Activated CD4-positive, alpha-beta memory T cell treated with anti-CD3 and anti-CD28 coated beads, Interleukin-2, amount 10 ng/mL, durations not matched to agents 7 days and 5 days (primary cell): ENCODE measurements at places on chromosomes 3 and 15.

DNA sequence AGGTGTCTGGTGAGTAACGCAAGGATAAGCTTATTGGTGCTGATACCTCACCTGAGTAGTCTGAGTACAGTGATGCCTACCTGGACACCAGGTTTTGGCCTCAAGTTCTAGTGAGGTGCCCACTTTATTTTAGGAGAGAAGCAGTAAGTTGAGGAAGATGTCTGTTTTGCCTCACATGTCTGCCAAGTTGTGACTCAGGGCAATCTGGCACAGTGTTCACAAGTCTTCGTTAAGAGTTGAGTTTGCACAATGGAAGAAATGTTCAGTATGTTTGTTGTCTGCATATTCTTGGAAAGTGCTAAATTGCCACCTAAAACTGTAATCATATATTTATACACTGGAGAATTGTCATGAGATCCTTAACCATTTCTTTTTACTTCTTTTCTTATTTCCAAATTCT, 122.2 kb downstream of the KCNH8 start:
- DNase-seq: no peak

GRCh38 chr3:27507515-27508266, 23.5 kb upstream of the SLC4A7 start:
- no peak for DNase-seq

DNA sequence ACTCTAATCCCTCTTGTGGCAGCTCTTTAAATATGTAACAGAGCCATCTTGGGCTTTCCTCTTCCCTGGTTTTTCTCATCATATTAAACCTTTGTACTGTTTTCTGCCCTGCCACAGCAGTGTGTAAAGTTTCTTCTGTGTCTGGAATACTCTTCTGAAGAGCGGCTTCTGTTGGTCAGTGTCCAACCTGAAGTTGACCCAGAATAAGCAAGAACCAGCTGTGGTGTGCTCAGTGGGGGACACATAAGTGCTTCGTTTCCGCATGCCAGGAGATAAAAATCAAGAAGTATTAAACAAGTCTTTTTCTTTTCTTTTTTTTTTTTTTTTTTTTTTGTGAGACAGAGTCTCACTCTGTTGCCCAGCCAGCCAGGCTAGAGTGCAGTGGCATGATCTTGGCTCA, 173.2 kb upstream of the CHRM5 start:
- no peak for DNase-seq

DNA sequence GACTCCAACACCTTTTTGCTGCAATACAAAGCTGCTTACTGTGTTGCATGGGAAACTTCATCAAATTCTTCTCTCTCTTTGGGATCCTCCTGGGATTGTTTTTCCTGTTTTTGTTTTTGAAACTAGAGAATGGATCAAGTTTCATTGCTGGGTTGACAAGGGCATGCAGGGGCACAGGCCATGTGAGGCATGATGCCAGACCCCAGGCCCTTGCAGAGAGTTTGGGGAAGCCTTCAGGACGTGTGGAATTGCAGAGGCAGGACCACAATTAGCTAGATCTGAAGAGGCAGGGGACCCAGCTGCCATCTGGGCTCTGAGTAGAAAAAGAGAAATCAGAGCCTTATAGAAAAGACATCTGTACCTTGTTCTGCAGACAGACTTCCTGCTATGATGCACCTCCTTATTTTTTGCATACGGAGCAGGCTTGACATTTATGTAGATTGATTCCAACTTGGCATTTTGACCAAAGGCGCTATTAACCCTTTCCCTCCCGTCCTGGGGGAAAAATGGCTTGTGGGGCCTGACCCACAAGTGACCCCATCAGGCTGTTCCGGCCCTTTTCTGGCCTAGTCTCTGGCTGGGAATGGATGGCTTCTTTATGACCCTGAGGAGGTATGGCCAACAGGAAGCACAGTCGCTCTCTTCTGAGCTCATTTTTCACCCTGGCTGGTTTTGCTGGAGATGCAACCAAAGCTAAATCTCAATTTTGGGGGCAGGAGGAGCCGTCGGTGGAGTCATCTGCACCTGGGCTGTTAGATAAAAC, 44.3 kb upstream of the CHRNB4 start:
- DNase-seq: no peak

DNA sequence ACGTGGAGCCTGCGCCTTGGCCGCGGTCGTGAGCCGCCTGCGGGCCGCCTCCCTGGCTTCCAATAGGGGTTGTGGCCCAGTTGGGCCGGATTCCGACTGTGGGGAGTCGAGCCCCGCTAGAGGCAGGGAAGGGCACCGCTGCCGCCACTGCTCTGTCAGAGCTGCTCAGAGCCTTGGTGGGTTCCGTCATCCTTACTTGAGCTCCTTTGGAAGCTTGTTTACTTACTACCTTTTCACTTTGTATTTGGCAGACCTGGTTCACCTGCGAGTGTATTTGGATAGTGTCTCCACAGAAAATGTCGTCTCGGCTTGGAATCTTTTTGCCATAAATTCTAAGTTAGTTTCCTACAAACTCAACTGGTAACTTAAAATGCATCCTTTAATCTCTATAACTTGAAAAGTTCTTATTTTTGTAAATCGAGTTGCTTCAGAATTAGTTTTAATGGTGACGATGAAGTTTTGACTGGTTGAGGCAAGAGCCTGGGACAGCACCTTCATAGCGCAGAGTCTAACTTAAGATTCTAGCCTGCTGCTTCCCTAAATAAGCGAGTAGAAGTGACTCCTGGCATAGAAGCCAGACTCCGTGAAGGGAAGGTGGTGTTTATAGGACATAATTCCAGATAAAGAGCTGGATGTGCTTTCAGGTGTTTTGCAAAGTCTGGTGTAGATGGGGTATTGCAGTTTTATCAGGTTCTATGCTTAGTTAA, 800 bp downstream of the DAG1 start:
- DNase-seq: no peak

- no peak for DNase-seq
Measured at GRCh38 chr3:52481819-52482521, 13.2 kb upstream of the STAB1 start.

GRCh38 chr3:136562026-136562425, 190.2 kb downstream of the STAG1 start:
- DNase-seq: no peak

DNA sequence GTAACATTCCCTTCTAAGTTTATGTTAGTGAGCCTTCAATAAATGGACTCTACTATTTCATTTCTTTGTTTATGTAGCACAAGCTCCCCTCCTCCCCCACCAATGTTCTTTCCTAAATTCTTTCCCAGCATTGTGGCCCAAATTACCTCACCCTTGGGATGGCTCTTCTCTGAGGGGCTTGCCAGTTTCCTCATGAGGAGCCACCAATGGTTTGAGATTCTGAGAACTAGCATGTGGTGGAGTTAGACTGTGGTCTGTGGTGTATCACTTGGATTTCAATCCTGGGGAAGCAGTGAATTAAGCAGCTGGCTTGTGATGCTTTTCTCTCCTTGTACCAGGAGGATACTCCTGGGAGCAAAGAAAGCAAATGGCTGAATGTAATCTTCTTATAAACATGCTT, 50.0 kb upstream of the NPHP3 start:
- no peak for DNase-seq

- DNase-seq: no peak
Measured at GRCh38 chr15:85518979-85519761, 138.8 kb downstream of the AKAP13 start.

DNA sequence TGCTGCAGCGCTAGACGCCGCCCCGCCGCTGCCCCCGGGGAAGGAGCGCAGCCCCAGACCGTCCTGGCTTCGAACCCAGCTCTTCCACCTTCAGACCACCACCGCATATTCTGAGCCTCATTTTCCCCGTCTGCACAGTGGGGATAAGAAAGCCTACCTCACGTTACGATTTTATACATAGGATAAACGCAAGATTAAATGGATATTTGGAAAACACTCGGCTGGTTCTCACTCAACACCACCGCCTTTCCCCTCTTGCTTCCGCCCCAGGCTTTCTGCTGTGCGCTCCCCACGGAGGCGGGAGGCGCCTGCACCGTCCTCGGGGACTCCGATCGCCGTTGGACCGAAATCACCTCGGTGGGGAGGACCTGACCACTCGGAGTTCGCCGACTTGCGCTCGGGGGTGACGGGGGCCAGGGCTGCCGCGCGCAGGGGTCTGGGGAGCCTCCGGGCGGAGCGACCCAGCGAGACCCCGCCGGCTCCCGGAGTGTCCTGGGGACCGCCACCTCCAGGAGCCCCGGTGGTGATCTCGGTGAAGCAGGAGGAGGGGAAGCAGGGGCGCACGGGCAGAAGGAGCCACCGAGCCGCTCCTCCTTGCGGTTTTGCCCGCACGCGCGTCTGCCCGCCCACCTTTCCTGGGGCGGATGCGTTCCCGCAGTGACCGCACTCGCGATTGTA, 4.0 kb downstream of the FBXL22 start:
- peak; percentile 70 for DNase-seq

GRCh38 chr3:134038716-134039115, 9.0 kb upstream of the SLCO2A1 start:
- DNase-seq: no peak

- no peak for DNase-seq
Measured at GRCh38 chr3:66583424-66584040, 82.7 kb upstream of the LRIG1 start.

GRCh38 chr3:123640740-123641462, 56.0 kb upstream of the HACD2 start:
- no peak for DNase-seq

- DNase-seq: no peak
Measured at GRCh38 chr15:48175126-48175525, 3.0 kb downstream of the MYEF2 start.

GRCh38 chr3:176490357-176490756, 706.9 kb downstream of the TBL1XR1 start:
- DNase-seq: no peak

DNA sequence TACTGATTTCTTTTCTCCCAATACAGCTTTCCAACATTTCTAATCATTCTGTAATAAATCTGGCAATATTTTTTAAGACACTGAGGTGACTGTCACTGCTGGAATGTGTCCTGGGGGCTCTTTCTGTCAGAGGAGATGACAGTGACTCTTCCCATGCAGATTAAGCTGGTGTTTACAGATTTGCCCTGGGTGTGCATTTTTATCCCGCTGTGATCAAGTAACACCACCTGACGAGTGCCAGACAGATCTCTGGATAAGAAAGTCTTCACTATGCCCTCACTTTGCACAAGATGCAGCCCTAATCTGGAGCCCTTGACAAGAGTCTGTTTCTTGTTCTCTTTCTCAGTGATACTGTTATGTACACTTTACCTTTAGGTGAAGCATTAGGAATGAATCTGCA, 477.7 kb downstream of the ZIC1 start:
- DNase-seq: no peak

GRCh38 chr3:168066882-168067281, 28.8 kb downstream of the GOLIM4 start:
- no peak for DNase-seq

DNA sequence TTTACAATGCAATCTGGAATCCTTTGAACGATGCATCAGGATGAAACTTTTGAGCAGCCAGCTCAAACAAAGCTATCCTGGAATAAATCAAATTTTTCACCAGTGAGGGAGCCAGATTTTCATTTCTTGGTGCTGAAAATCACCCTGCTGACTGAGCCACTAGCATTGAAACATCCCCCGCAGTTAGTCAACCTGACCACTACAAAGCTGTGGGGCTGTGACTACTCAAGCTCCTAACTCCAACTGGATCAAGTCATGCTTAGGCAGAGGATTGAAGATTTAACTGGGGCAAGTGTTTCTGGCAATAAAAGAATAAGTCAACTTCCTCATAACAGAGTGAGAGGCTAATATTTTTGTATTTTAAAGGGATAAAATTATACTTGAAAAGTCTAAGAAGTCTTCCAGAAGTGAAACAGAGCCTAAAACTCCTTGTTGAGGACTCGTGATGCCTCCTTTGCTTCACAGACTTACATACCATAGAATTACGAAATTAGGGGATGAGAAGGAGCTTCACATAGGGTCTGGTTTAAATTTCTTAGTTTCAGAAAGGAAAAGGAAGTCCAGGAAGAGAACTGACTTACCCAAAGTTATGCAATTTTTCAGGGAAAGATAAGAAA, 177.8 kb downstream of the SERPINI1 start:
- DNase-seq: no peak

- DNase-seq: no peak
Measured at GRCh38 chr3:63096248-63097058, 181.7 kb upstream of the SYNPR start.

- no peak for DNase-seq
Measured at GRCh38 chr15:98667521-98668179, 19.3 kb downstream of the IGF1R start.

GRCh38 chr3:155069729-155070128, 10.4 kb upstream of the MME start:
- DNase-seq: no peak

- peak; percentile 43 for DNase-seq
Measured at GRCh38 chr15:25783607-25784540, 79.3 kb downstream of the ATP10A start.

DNA sequence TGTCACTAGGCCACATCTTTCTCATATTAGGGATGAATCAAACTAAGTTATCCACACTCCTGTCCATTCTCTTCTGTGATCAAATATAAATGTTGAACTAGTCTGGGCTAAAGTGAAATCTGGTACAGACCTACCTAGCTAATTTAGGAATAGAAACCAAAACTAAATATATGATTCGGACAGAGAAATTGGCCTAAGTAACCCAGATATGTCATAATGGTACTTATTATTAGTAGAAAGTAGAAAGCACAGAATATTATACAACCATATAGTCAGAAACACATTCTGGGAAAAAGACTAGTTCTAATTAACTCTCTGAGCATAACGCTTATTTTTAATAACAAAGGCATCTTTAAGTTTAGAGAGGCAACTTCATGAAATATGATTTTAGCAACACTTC, 389.0 kb downstream of the LSAMP start:
- no peak for DNase-seq

DNA sequence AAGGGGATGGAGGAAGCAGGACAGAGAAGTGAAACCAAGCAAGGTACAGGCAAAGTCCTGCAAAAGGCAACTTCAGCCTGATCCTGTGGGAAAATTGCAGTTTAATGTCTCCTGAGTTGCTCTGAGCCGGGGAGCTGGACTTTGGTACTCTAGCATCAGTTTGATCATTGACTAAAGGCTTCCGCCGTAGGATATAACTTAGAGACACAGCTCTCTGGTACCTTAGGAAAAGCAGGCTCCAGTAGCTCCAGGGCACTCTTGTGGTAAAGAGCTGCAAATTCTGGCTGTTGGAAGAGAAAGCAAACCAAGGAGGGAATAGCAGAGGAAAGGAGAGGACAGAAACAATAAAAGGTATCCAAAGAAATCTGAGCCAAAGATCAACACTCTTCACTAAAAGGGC, 521.1 kb downstream of the PLOD2 start:
- DNase-seq: no peak

DNA sequence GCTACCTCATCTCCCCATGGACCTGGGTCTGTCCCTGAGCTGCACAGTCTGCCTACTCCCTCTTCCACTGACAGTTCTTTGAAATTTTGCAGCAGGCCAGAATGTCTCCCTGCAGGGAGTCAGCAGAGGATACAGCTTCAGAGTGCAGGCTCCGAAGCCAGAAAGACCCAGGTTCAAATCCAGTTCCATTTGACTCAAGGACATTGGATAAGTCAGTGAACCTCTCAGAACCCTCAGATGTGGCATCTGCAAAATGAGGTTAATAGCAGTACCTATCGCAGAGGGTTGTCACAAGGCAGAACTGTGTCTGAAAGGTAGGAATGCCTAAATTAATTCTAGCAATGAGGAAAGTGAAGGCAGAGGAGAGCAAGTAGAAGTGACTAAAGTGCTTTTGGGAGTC, 244.4 kb upstream of the TRIM42 start:
- DNase-seq: no peak

- no peak for DNase-seq
Measured at GRCh38 chr3:20160230-20160629, 25.8 kb downstream of the SGO1 start.
